ENCODE measurements at places on chromosomes 16 and 17.
A peak's percentile ranks its signal among the peaks of the same experiment; 100 is the strongest.

- DNase-seq = no peak
Measured at GRCh38 chr17:4023220-4023619, 59.0 kb upstream of the ATP2A3 start.

- no peak for DNase-seq
Measured at GRCh38 chr17:8918807-8919465, 46.6 kb downstream of the PIK3R5 start.

- no peak for DNase-seq
Measured at GRCh38 chr17:72249441-72249840, 128.6 kb downstream of the SOX9 start.

DNA sequence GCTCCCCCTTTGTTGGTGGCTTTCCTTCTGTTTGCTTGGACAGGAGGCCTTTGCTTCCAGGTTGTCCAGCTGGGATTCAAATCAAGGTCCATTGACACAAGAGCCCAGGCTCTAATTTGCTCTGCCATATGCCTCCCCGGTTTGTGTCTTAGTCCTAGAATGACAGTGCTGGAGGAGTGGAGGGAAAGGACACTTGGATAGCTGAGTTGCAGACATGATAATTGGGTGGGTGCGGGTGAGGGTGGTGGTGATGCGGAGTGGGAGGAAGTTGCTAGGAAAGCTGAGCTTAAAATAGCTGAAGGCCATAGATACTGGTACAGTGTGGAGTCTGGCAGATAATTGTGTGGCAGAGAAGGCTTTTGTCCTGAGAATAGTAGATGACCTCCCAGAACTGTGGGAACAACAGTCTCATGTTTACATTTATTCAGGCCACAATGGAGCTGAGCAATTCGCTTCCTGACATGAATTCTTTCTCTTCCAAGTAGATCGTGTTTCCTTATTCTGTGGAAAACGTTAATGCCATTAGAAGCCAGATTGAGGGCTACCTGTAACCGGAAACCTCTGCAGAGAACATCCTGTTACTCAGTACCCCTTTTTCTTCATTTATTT is 23.8 kb downstream of the SEC14L1 start:
- no peak for DNase-seq

GRCh38 chr16:84765616-84766580 is 53.9 kb upstream of the CRISPLD2 start:
- no peak for DNase-seq

GRCh38 chr17:28372945-28373274 is 1.4 kb downstream of the SARM1 start:
- DNase-seq = no peak

GRCh38 chr17:19302791-19303331 is 59.7 kb downstream of the B9D1 start:
- no peak for DNase-seq

GRCh38 chr17:81221842-81222619 is 734 bp downstream of the CEP131 start:
- DNase-seq = peak; percentile 32

GRCh38 chr16:79097166-79097565 is 503.4 kb downstream of the MAF start:
- DNase-seq = no peak

GRCh38 chr16:86515777-86516622 is 5.7 kb downstream of the FOXF1 start:
- no peak for DNase-seq

- no peak for DNase-seq
Measured at GRCh38 chr17:588519-588918, 126.1 kb downstream of the VPS53 start.

- DNase-seq = peak; percentile 64
Measured at GRCh38 chr17:73998653-73999645, 204.5 kb upstream of the RPL38 start.

- DNase-seq = no peak
Measured at GRCh38 chr16:89004209-89004831, 27.3 kb upstream of the CBFA2T3 start.

DNA sequence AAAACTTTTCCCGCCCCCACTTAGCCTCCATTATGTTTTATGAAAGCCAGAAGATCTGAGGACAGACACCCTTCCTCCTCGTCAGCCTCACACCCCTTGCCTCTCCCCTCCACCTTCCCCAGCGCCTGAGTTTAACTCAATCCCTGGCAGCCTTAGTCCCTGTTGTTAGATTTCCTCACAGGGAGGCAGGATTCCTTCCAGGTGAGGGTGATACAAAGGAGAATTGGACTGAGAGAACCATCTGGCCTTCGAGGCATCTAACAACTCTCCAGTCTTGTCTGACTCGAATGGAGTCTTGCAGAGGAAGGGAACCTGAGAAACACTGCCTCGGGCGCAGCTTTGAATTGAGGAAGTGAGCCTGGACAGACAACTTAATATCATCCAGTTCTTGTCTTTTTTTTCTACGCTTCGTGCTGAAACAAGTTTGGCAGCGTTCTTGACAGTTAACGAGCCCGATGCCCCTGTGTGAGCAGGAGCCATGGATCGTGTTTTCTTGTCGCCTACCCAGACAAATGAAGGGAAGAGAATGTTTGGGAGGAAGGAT is 1.3 kb upstream of the ZNF768 start:
- DNase-seq = no peak

- no peak for DNase-seq
Measured at GRCh38 chr17:55889271-55889670, 138.4 kb downstream of the PCTP start.

DNA sequence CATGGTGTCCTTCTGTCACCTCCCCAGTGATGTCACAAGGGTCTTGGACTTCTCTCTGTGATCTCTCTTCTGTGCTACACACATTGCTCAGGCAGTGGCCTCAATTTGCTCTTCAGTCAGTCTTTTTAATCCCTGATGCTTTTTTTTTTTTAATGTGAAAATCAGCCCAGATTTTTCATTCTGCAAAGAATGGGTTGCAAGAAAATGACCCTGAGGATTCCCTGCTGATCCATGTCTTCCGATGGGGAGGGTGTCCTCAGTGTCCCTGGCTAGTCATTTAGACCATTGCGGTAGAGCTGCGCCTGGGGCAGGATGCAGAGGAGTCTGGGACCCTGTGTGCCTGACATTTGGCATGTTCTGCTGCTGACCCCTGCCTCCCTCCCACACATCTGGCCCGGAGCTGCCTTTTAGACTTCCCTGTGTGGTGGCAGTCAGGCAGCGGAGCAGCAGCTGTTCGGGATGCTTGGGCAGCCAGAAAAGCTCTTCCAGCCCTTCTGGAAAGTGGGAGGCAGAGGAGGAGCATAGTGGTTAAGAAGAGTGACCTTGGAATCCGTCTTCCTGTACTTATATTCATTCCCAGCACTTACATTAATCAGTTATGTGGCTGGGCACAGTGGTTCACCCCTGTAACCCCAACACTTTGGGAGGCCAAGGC is 12.3 kb downstream of the GPT2 start:
- DNase-seq = no peak

DNA sequence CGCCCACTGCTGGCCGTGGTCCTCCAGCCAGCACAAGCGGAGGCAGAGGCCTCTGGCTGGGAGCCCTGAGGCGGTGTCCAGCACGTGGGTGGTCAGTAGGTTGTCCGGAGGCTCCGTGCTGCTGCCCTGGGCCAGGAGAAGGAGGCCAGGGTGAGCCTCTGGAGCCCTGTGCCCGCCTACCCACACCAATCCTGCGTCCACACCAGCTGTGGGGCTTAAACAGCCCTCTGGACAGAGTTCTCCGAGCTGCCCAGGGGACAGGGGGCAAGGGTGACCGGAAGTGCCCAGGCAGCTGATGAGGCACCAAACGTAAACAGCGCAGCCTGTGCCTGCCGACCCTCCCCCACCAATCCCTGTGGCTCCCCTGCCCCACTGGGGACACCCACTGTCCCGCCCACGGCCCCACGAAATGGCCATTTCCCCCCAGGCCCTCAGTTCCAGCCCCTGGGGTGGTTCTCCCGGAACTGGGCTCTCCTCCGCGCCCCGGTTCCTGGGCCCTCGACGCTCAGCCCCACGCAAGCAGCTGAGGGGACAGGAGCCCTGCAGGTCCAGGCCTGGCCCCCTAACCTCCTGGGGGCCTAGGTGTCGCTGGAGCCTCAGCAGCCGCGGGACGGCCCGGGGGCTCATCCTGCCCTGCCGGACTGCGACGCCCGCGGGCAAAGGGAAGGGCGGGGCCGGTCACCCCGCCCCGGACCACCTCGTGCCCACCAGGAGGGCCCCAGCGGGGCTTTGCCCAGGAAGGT is 27.9 kb upstream of the DBNDD1 start:
- peak; percentile 80 for DNase-seq

- no peak for DNase-seq
Measured at GRCh38 chr17:38709864-38710603, 5.0 kb downstream of the MLLT6 start.

DNA sequence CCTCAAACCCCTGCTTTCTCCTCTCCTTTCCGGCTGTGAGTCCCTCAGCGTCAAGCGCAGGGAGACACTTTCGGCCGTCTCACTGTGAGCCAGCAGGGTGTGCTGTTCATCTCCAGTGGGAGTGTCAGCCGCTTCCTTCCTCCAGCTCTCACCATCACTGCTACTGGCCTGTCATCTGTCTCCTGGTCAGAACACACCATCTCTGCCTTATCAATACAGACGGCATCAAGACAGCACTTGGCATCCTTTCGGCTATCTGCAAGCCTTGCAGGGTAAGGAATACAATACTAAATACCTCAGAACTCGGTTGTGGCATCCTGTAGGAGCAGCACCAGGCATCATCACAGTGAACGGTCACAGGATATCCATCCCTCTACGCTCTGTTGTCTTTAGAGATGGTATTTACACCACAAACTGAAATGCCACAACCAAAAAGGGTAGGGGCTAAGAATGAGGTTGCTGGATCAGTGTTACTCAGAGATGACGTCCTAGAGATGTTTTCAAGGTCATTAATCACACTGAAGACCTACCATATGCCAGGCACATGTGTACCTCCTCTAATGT is 20.7 kb upstream of the CMTM4 start:
- DNase-seq = peak; percentile 87

GRCh38 chr16:87653234-87653633 is 50.9 kb downstream of the JPH3 start:
- peak; percentile 43 for DNase-seq

DNA sequence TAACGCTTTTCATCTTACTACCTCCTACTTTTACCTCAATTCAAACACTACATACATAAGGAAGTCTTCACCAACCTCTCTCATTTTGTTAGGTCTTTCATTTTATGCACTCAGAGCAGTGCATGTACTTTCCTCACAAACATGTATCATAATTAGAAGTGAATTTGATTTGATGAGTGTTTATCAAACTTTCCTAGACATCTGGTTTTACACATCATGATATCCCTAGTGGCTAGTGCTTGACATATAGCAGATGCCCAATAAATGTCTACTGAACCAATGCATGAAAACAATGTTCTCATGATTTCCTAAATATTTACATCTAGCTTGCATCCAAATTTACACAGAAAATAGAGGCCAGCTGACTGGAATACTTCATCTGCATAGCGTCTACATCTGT is 323.4 kb upstream of the KIF2B start:
- no peak for DNase-seq

GRCh38 chr16:57540906-57541753 is 1.3 kb upstream of the ADGRG5 start:
- DNase-seq = peak; percentile 1

Measured in AG20443 (cell line).